ENCODE measurements at places on chromosomes 6 and 20.
A peak's percentile ranks its signal among the peaks of the same experiment; 100 is the strongest.

DNA sequence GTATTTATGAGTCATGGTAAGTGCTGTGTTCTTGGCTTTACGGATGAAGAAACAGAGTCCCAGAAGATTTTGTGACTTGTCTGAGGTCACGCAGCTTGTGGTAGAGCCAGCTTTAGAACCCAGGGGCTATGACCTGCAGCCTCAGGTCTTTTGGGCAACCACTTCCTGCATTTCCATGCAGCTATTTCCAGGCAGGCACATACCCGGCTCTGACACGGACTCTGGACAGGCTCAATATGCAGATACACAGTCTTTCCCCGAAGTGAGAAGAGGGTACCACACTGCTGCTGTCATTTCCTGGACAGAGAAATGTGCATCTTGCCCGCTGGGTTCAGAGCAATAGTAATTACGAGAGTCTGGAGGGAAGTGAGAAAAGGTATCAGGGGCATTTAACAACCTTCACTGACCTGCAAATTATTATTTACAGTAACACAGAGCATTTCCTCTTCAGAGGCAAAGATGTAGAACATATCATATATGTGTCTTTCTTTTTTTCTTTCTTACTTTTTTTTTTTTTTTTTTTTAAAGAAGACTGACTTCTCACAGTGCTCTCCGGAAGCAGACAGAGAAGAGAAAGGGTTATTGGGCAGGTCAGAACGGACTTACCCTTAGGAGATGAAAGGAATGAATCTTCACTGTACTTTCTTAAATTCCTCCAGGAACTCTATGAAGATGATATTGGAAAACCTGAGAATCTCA is 185.1 kb downstream of the CLIC5 start:
- no peak for DNase-seq

GRCh38 chr6:15677822-15678221 is 15.0 kb upstream of the DTNBP1 start:
- no peak for DNase-seq

DNA sequence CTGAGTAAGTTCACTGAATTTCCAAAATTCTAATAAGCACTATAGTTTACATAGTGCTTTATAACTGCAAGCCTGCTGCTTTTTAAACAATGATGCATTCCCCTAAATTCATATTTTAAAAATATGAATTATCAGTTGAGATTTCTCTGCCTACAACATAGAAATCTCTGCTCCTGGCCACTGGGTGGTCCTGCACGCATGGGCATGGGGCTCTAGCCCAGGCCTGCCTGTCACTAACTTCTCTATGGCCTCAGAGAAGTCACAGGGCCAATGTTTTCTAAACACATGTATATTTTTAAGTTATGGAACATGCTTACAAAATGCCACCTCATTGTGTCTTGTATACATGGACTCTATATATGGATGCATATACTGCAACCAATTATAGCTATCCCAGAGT is 211.0 kb downstream of the FOXC1 start:
- DNase-seq, result no peak

DNA sequence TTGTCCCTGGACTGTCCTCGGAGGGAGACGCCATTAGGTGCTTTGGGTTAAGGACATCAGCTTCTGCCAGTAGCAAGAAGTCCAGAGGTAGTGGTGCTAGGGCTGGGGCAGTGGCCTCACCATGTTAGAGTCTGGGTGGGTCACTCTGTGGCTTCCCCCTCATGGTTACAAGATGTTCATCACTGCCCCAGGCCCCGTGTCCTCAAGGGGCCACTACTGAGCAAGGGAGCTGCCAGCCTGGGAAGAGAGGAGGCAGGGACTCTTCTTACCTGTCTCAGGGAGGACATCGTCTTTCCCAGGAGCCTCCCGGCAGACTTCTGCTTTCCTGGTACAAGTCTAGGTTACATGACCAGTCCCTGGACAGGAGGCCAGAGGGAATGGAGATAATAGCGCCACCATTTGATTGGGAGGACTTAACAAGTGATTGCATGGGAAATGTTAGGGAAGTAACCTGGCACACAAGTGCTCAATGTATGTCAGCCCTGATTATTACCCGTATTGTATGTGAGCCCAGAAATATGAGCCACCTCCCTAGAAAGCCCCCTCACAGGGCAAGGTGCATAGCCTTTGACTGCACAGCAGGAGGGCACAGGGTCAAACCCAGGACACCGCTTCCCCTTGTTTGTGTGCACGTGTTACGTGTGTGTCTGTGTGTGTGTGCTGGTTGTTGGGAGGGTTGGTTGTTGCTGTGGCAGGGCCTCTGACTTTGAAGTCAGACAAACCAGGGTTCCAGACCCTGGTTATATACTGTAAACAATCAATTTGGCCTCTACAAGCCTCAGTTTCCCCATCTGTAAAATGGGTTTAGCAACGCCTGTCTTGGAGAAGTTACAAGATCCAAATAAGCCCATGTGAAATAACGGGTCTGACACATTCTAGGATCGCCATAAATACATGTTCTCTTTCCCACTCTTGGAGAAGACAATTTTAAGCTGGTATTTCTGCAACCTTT is 30.0 kb downstream of the SIRPA start:
- DNase-seq, result no peak

DNA sequence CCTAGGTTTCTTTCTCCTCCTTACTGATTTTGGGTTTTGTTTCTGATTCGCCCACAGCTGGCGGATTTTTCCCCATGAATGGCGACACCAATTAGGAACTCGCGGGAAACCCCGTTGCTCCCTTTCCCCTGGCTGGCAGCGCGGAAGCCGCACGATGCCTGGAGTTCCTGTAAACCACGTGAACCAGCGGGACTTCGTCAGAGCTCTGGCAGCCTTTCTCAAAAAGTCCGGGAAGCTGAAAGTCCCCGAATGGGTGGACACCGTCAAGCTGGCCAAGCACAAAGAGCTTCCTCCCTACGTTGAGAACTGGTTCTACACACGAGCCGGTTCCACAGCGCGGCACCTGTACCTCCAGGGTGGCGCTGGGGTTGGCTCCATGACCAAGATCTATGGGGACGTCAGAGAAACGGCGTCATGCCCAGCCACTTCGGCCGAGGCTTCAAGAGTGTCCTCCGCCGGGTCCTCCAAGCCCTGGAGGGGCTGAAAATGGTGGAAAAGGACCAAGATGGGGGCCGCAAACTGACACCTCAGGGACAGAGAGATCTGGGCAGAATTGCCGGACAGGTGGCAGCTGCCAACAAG is 3.2 kb upstream of the SEC23B start:
- DNase-seq, result no peak

- DNase-seq, result no peak
Measured at GRCh38 chr6:97656236-97656635, 373.2 kb upstream of the MMS22L start.

- DNase-seq, result peak; percentile 40
Measured at GRCh38 chr6:23446469-23446967, 679.5 kb upstream of the NRSN1 start.

DNA sequence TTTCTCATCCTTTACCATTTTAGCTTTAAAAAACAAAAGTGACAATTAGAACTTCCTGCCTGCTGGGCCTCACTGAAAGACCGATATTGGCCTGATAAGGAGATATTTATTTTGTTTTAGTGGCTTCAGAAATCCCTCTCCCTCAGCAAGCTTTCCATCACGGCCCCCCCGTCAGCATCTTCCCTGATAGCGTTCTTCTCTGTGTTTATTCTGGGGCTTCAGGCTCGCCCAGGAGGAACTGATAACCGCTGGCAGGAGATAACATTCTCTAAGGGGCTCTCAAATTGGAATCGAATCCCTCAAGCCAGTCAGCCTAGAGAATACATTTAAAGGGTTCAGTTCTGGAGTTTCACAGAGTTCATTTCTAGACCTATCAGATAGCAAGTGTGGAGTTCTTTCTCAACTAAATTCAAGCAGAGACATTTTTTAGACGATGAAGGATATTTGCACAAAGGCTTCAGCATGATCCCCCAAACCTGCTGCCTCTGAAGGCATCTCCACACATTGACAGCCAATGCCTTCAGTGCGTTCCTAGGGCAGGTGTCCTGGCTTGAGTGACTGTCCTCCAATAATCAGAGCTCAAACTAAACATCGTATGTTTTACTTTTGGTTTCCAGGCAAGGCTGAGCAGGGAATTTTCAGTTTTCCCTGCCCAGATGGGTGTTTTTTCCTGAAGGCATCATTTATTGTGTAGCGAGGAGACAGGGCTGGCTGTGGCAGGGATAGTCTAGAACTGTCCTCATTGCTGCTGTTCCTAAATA is 17.0 kb downstream of the PRDM1 start:
- no peak for DNase-seq

DNA sequence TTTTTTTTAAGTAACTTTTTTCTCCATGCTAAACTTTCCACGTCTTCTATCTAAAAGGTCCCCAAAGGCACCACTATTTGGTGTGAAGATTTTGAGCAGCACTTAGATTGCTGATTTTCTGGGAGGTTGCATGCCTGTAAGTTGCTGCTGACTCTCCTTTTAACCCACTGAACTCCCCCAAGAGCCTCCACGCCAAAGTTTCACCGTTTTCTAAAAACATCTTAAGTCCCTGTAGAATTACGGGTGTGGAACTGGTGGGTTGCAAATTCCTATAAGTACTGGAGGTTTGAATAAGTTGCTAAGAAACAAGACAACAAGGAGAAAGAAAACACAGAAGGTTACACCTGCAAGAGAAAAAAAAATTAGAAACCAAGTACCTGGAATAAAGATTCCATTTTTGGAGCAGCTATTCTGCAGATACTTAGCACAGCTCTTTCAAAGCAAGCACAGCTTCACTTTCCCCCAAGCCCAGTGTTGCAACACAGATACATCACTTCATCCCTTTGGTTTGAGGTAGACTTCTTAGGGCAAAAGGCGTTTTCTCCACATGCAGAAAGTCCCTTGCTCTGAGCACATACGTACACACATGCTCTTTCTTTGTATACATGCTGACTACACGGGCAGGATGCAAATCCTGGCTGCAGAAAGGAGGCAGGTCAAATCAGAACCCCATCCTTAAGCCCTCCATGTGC is 5.0 kb downstream of the JAG1 start:
- no peak for DNase-seq

Measured in NCI-H1436 (cell line).